Endothelial cell of umbilical vein (primary cell): ENCODE measurements at places on chromosomes 5 and 9. TPM values are rescaled to one million over a fixed set of nuclear protein-coding genes. Genes with fewer than 3 reads are reported as not detected.

MLANA gene
- total RNA-seq, result not detected in 2 replicates

- no peaks in the 10 kb centered on the region for H3K27me3 ChIP-seq
- no peaks in the 10 kb centered on the region for H3K4me1 ChIP-seq
- H3K27ac ChIP-seq, result no peak overlapping the region
- H3K36me3 ChIP-seq, result peaks cover 13% of the 10 kb centered on the region
Measured at GRCh38 chr5:154829181-154829588, 21.2 kb downstream of the FAXDC2 start.

MOB3B gene
- total RNA-seq, result not detected in 2 replicates

DNA sequence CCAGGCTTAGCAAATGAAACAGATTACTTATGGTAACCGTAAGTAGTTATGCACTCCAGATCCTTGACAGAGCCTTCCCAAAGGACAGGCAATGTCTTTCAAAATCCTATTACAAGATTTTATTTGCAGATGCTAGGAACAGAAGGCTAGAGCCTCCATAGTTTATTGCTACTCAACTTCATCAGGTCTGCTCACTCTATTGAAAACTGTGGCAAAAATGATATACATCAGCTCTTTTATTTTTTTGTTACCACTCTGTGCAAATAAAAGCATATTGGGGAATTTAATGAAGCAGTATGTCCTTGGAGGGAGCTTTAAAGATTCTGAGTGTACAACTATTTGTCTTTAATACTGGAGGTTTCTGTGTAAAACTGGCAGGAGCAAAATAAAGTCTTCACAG lies 46.5 kb downstream of the SLC44A1 start:
- peaks cover under 1% of the 10 kb centered on the region for H3K4me1 ChIP-seq
- H3K4me3 ChIP-seq, result no peak overlapping the region
- H3K27ac ChIP-seq, result no peak overlapping the region
- no peak for DNase-seq
- no peaks in the 10 kb centered on the region for H3K36me3 ChIP-seq

GRCh38 chr5:131974956-131975726 lies 29.7 kb upstream of the MEIKIN start:
- H3K4me1 ChIP-seq, result peaks cover 5% of the 10 kb centered on the region
- no peak overlapping the region for H3K27ac ChIP-seq
- H3K27me3 ChIP-seq, result peaks cover 2% of the 10 kb centered on the region
- H3K36me3 ChIP-seq, result no peaks in the 10 kb centered on the region

- no peaks in the 10 kb centered on the region for H3K27me3 ChIP-seq
- H3K4me3 ChIP-seq, result no peak overlapping the region
- peaks cover 25% of the 10 kb centered on the region for H3K4me1 ChIP-seq
- peak overlapping the region; percentile 54 for H3K27ac ChIP-seq
Measured at GRCh38 chr9:120891884-120892747, 15.1 kb upstream of the PHF19 start.
